8988T (cell line): ENCODE measurements at places on chromosomes 2 and 18.

DNA sequence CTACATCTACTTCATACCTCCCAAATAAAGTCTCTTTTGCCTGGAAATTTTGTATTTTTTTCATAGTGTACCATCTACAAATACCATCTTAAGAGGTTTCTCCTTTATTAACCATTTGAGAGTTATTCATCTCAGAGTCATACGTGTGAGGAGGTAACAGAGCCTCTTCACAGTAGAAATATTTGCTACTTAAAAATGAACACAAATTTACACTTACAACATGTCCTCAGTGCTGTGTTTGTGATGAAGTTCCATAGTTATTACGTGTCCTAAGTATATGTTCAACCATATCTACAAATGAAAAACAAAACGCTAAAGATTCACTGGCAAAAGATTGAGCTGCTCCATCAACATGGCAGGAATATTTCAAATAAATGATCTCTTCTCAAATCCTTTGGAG is 48.5 kb upstream of the HNRNPA3 start:
- no peak for DNase-seq

DNA sequence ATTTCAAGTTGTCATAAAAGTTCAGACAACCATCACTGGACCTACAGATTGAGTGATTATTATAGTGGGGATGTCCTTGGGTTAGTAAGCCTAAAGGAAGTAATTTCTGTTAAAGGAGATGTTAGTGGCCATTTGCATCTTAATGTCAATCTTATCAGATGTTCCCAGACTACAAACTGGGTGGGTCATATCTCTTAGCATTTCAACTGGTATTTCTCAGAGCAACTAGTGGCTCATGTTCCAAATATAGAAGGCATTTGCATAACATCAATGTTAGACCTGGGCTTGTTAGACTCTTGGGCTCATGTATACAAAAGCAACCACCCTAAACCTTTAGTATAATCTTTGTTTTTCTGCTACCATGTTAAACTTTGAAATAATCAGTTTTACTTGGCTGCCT is 17.9 kb downstream of the PLEKHA3 start:
- DNase-seq: no peak

DNA sequence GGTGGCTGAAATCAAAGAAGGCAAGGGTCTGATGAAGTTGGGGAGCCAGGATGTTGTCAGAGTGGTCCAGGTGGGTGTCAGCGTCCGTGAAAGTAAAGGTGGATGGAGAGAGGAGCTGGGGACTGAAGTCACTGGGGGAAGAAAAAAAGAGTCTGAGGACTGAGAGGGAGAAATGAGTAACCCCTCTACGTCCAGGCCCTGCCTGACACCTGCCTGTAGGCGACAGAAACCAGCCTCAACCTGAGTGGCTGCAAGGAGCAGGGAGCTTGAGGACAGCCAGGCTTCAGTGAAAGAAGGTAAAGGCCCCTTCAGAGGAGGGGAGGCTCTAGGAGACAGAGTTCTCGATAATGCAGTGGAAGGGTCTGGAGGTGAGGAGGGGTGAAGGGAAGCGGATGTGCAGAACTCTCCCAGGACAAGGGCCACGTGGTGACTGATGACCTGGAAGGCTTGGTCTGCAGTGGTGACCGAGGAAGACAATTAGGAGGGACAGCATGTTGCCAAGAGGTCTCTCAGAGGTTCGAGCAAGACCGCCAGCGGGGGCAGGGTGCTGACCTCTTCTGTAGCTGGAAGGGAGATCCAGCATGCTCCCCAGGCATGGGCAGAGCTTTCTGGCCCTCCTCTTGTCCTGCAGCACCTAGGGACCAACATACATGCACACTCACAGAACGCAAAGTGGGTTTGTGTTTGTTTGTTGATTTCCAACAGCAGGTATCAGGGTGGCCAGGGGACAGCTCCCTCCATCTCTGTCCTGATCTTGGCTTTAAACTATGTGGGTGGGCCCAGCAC is 86.6 kb upstream of the TMEM247 start:
- no peak for DNase-seq

- DNase-seq: peak; percentile 64
Measured at GRCh38 chr2:134460583-134460998, 206.7 kb downstream of the MGAT5 start.

DNA sequence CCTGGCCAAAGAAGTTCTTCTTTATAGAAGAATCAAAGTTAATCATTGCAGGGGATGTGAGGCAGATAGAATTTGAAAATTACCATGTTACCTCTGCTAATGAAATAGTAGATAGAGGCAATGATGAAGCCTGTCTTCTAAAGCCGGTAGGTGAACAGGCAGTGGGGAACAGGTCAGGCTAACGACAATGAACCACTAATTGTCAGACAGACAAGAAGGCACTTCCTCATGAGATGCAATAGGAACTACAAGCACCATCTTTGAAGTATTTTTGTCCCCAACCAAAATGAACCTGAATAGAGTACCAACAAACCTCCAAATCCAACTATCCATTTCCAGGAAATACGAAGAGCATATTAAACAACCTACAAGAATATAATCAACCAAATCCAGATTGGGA is 41.6 kb upstream of the RAB31 start:
- DNase-seq: no peak

DNA sequence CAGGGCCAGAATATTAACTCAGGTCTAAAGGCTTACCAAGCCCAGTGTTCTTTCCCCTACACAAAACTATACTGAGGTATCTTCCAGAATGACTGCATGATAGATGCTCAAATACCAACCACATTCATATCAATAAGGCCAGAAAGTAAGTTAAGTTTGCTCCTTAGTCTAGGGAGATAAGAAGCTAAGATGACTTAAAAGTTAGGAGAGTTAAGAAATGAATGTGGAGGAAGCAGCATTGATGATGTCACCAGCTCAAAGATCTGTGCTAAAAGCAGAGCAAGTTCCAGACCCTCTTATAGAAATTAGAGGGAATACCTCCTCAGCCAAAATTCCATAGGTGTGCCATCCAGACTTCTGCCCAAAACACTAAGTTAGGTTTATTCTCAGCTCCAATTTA is 6.1 kb downstream of the PPP4R1 start:
- no peak for DNase-seq

DNA sequence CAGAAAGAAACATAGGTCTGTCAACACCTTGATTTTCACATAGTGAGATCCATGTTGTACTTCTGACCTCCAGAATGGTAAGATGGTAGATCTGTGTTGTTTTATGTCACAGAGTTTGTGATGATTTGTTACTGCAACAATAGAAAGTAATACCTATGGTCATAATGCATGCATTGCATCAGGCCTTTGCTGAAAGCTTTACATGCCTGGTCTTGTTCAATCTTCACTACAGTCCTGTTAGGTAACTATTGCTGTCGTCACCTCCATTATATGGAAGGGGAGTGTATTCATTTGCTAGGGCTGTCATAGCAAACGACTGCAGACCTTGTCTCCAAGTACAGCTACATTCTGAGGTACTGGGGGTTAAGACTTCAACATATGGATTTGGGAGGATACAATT is 243.5 kb downstream of the ANAPC1 start:
- DNase-seq: no peak

GRCh38 chr2:175074478-175074877 is 69.3 kb upstream of the CHN1 start:
- DNase-seq: no peak

DNA sequence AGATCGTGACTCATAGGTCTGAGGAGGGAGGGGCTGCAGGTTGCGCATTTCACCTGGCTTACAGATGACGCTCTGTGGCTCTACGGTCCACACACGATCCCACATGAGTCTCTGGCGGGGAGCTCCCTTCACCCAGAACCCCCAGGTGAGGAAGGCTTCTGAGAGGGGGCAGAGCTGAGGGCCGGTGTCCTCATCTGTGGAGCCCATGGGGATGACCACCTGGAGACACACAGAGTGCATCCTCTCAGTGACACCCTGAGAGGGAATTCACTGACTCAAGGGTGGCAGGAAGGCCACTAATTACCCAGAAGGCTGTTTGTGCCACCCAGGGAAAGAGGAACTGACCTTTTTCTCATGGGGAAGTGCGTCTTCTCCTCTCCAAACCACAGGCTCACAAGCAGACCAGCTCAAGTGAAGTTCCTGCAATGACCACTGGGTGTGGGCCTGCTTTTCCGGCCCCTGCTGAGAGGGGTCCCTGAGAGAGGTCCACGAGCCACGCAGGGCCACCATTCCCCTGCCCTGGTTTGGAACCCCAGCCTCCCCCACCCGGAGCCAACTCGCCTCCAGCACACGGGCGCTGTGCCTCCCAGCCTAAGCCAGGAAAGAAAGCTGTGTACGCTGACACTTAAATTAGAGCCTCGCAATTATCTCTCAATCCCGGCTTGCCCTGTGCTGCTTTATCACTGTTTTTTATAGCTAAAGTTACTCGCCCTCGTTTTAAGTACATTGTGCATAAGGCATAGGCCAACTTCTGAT is 114.1 kb downstream of the BCL11A start:
- DNase-seq: no peak

DNA sequence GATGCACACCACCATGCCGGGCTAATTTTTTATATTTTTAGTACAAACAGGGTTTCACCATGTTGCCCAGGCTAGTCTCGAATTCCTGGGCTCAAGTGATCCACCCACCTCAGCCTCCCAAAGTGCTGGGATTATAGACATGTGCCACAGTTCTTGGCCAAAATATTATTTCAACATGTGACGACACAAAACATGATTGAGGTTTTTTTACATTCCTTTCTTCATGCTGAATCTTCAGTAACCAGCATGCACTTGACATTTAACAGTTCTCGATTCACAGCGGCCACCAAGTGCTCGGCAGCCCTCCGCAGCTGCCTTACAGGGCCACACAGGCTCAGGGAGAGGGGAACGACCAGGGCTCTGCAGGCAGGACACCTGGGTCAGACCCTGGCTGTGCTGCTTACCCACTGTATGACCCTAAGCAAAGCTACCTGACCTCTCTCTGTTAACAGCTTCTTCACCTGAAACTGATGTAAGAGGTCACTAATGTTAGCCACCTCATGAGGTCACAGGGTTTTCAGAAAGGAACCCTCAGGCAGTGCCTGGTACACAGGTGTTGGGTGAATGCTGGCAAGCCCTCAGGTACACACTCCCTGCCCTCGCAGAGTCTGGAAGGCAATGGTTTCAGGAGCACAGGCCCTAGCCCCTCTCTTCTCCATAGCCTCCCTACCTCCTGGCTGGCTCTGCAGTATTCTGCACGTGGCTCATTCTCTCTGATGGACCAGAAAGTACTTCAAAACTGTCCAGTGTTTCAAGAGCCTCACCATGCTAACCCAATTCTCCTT is 25.7 kb downstream of the TUBB6 start:
- no peak for DNase-seq

- peak; percentile 10 for DNase-seq
Measured at GRCh38 chr2:240953426-240954410, 44.7 kb upstream of the SNED1 start.

DNA sequence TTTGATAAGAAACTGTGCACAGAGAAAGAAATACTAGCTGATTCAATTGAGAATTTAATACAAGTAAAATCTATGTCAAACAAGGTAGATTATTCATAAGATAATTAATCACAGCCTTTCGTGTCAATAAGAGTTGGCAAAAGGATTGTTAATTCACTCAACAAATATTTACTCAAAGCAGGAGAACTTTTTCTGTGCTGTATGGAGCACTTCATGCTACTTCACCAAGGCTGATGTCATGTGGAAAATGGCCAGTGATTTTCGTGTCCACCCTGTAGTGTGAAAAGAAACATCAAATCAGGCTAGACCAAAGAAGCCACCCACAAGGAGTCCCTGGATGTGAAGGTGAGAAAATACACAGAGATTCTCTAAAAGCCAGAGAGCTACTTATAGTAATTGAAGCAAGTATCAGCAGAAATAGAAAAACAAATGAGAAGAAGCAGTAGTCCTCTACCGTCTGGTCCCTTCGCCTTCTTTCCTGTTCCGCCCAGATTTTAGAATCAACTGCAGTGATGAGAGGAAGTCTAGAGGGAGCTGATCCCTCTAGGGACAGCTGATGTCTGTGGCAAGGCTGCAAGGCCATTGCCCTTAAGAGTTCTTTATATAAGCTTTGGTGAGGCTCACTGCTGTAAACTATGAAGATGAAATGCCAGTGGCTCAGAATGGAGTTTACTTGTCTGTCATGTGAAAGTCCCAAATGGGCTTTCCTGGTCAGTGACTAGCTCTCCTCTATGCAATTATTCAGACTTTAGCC is 201.3 kb upstream of the APCDD1 start:
- no peak for DNase-seq

GRCh38 chr2:168208652-168209051 is 38.7 kb downstream of the STK39 start:
- DNase-seq: no peak

GRCh38 chr18:681985-682384 is 24.5 kb downstream of the TYMS start:
- no peak for DNase-seq

GRCh38 chr18:60809937-60810336 is 437.4 kb upstream of the MC4R start:
- no peak for DNase-seq

- no peak for DNase-seq
Measured at GRCh38 chr2:88161446-88162244, 8.5 kb upstream of the THNSL2 start.

DNA sequence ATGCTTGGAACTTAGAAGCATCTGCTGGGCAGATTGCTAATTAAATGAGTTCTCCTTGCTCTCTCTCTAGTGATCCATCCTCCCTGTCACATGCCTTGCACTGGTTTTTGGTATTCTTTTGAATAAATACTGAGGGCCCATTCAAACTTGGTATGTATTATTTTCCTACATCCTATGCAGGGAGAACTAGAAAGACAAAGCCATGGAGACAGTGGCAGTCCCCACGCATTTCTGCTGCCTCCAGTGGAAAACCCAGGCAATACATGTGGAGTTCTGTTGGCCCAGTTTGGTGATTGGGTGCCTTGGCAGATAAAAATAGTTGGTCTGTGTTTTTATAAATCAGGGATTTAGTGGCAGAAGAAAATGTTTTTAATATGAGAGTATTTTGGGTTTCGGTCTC is 68.7 kb downstream of the DIS3L2 start:
- DNase-seq: no peak
